ENCODE measurements at places on chromosomes 1 and 21. TPM values are rescaled to one million over a fixed set of nuclear protein-coding genes. Genes with fewer than 3 reads are reported as not detected.
A peak's percentile ranks its signal among the peaks of the same experiment; 100 is the strongest.

Gene SPRR4
- not detected for total RNA-seq

Gene ANGPTL3
- not detected for total RNA-seq

Gene TCHH
- total RNA-seq: under 0.01 TPM

Gene PTGER3
- total RNA-seq: 15.0 TPM

- no peak for DNase-seq
Measured at GRCh38 chr1:213286235-213286634, 235.2 kb downstream of the RPS6KC1 start.

DNA sequence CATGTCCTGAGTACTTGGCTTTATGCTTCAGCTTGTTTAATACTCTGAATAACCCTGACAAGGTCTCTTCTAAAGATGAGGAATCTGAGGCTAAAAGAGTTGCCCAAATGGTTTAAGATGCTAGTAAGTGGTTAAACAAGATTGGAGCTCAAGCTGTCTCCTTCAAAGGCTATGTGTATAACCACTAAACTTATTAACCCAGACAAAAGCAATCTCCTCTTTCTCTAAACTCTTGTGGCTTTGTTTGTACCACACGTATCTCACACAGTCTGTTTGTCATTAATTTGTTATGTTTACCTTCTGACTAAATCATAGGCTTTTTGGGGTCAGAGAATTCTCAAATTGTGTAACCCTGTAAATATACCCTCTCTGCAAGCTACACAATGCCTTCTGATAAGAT, 89.9 kb downstream of the HMCN1 start:
- no peak for DNase-seq

DNA sequence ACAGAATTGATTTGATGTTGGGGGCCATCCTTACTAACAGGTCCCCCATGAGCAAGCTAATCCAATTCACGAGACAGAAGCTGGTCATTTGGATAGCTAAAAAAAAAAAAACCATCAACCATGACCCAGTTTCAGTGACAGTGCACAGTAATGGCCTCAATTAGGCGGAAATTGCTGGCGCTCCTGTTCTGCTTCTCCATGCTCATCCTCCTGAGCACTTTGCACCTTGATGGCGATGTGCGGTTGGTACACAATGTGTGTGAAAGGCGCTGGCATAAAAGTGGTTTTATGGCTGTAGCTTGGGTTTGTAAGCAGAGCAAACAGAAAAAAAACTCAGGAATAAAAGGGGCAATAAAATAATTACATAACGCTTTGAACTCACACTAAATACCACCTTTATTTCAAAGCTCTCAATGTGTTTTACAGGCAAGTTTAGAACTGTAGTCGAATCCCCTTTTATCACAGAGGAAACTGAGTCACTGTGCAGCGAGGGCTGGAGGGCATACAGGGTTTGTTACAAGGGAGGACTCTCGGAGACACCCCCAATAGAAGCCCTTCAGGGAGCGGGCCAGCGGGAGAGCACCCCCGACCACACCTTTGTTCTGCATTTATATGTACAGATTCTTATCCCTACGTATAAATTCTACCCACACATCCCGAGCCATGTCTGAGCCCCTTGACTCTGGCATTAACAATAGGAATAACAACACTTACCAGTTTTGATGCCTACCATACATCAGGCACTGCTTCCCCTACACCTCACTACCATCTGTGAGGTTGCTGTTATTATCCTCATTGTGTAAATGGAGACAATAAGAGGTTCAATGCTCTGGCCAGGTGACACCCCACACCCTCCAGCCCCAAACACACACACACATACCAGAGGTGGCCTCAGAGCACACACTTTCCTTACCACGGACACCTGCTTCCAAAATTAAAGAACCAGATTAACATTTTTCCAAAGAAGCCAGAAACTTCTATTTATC, 213.5 kb upstream of the IRF2BP2 start:
- DNase-seq: no peak

DNA sequence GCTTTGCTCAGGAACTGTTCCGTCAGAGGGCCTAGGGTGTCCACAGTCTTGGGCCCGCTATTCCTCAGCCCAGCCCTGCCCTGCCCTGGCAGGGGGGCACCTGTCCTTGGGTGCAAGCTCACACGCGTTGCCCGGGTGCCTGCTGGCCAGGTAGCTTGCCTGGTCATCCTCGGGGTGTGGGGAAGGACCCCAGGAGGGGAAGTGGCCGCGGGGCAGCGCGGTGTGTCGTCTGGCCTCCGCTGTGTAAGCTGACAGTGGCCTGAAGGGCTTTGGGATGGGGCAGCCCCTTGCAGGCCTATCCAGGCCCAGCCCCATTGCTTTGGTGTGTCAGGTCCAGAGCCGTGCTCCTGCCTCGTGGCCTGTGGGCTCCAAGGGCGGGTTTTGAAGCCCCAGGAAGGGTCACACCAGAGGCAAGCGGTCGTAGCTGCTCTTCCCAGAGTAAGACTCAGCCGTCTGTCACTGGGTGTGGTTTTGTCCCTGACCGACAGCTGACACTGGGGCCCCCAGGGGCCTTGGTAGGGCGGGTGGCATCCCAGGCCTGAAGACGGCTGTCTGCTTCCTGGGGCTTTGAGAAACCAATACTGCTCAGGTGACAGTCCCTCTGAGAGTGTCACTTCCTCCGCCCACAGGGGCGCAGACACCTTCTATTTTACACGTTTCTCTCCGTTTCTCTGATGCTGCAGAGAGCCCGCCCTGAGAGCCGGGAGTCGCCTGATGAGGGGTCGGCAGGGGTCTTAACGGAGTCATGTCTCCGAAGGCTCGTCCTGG, 72.1 kb downstream of the SKI start:
- DNase-seq: no peak

DNA sequence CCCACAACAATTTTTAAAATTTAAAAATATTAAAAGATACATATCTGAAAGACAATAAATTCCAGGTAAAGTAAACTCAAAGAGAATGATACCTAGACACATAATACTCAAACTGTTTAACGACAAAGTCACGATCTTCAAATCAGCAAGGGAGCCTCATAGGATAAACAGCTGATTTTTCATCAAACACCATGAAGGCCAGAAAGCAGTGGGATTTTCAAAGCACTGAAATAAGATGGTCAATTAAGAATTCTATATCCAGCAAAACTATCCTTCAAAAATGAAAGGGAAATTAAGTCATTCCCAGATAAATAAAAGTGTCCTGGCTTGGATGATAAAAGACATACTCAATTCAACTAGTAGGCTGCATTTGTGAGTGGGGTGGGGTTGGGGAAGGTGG, 100.5 kb downstream of the TIAM1 start:
- DNase-seq: no peak

- DNase-seq: no peak
Measured at GRCh38 chr1:67434491-67434890, 4.3 kb upstream of the SERBP1 start.

DNA sequence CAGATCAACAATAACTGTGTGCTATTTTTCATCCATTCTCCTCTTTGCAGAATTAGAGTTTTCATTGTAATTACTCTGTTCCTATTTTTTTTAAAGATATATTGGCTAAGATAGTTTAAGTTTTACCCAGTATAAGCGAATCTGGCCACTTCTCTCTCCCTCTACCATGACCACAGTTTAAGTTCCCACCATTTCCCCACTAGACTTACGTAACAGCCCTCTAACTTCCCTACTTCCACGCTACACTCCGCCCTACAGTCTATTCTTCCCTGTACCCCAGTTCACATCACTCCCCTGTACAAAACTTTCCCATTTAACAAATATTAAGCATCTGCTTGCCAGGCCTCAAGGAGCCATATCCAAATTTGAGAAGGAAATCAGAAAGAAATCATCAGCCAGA, 16.5 kb downstream of the CTSK start:
- peak; percentile 38 for DNase-seq

- DNase-seq: no peak
Measured at GRCh38 chr1:67599085-67599484, 85.9 kb upstream of the GADD45A start.

- no peak for DNase-seq
Measured at GRCh38 chr1:208641579-208642280, 397.5 kb upstream of the PLXNA2 start.

Data from body of pancreas (tissue), 4 donors.